Nasal cavity respiratory epithelium epithelial cell of viscerocranial mucosa (primary cell): ENCODE measurements at places on chromosomes 7 and 10. TPM values are rescaled to one million over a fixed set of nuclear protein-coding genes. Genes with fewer than 3 reads are reported as not detected.

MYL10 gene
- not detected in 2 replicates for total RNA-seq

UTF1 gene
- total RNA-seq: not detected in 2 replicates

WASHC2C gene
- 26.4 and 30.4 TPM in 2 replicates for total RNA-seq

FAM25C gene
- 13.7 TPM in 1 of 2 replicates, not detected in the other for total RNA-seq

TMEM213 gene
- total RNA-seq: not detected in 2 replicates

ADCY1 gene
- 0.68 and 5.1 TPM in 2 replicates for total RNA-seq

JAKMIP3 gene
- total RNA-seq: 0.07 TPM in 1 of 2 replicates, not detected in the other

HOXA11 gene
- total RNA-seq: not detected in 2 replicates

ZPBP gene
- total RNA-seq: not detected in 2 replicates

VAX1 gene
- total RNA-seq: under 0.01 TPM in 1 of 2 replicates, not detected in the other
